Left ventricle myocardium superior (tissue), 1 donor: ENCODE measurements at places on chromosomes 7 and 10. TPM values are rescaled to one million over a fixed set of nuclear protein-coding genes. Genes with fewer than 3 reads are reported as not detected.

The SLC29A4 gene
- 2.3 TPM for total RNA-seq

The VGF gene
- total RNA-seq: not detected

The DNMBP gene
- total RNA-seq: 5.5 TPM

The KIF11 gene
- total RNA-seq: 0.64 TPM

The CHST3 gene
- total RNA-seq: 18.5 TPM

The SH2D4B gene
- total RNA-seq: not detected

The SLC29A3 gene
- 2.0 TPM for total RNA-seq

The SYNPO2L gene
- 237 TPM for total RNA-seq

The FXYD4 gene
- total RNA-seq: not detected

The ANXA8L1 gene
- 1.2 TPM for total RNA-seq

DNA sequence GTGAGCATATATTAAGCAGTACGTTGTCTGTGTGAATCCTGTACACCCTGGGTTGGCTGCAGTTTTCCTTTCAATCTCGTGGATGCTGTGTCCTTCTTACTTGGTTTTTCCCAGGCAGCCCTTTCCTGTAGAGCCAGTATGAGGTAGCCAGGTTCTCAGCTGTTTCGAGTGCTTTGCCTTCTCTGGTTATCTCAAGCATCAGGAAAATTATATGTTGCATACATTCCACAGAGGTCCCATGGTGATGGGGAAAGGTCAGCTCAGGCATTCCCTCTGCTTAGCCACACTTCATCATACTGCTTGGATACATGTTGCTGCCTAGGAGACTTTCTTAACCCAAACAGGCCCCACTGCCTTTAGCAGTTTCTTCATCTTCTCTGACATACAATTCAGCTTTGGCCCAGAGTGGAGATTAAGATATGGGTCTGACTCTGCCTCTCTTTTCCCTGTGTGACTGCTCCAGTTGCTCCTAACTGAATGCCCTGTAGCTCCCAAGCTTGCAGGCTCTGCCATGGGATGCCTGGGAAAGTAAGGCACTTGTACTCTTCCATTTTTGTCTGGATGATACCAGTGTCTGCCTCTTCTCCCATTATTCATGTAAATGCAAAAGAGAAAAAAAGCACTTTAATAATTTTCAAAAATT lies 11.3 kb downstream of the GNAI1 start:
- no peak for DNase-seq

DNA sequence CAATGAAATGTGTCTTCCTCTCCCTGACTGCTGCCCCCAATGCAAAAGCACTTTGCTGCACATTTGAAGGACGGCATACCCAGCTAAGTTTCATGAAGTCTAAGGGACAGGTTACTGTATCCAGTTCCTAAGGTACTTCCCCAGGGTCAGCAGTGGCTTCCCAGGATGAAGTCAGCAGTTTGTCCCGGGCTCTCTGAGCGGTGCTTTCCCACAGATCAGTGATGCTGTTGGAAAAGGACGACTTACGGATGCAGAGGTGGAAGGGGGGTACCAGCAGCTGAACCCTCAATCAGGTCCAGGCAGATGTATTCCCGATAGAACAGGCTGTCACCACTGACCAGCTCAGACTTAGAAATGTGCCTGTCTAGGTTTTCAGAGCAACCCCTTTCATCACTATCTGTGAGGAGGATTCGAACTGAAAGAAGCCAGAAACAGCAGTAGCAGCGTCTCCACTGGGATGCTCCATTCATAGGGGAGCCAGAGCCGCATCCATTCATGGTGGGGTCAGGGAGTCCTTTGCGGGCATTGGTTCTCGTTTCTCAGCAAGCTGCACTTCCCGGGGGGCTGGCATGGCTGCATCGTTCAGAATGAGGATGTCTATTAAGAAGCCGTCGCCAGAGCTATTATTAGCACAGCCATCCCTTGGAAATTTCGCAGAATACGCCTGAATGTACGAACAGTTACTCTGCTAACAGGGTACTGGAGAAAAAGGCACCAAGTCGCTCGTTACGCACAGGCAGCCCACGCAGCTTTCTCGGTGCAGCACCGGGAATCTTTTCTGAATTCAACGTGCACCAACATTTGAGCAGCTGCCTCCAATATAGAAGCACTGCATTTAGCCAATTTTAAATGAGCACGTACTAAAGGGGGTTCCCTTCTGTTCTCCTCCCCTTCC lies 303.7 kb downstream of the PRPF18 start:
- peak; percentile 49 for DNase-seq

DNA sequence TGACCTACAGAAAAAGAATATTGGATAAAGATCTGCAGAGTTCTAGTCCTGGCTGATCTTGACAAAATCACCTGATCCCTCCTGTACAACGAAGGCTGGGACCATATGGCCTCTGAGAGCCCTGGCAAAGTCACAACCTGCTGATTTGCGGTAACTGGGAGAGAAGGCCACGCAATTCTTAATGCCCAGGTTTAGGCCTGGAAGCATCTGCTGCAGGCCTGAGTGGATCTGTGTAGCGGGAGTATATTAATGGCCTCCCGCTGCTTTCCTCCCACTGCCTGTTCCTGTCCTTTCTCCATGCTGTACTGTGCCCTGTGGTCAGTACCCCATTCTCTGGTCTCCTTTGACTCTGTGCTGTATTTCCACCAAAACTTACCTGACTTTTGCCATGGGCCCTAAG lies 24.2 kb downstream of the AKR1B1 start:
- DNase-seq: no peak

GRCh38 chr10:71801361-71801760 lies 28.0 kb upstream of the VSIR start:
- no peak for DNase-seq

- DNase-seq: no peak
Measured at GRCh38 chr7:141563956-141564623, 12.9 kb downstream of the AGK start.

DNA sequence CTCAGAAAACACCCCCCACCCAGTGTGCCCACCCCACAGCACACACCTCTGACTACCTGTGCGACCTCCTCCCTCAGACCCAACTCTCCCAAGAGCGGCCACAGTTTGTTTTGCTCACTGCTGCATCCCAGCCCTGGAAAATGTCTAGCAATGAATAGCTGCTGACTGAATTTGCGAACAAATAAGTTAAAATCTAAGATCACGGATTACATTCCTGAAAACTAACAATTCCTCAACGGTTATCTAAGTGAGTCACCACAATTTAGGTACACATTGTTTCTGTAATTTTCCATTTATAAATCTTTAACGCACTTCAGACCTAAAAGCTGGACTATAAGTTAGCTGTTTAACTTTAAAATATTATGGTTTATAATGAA lies 235.2 kb downstream of the ZMYND11 start:
- no peak for DNase-seq
